Suppressor macrophage treated with lipopolysaccharide for 1 hour (primary cell): ENCODE measurements at places on chromosomes 13 and 19.

- DNase-seq, result peak; percentile 85
These were observed 5.2 kb downstream of the LCP1 start for GRCh38 chr13:46176756-46177155.

- no peak for DNase-seq
These were observed 1.9 kb upstream of the SLITRK1 start for GRCh38 chr13:83884141-83884540.

DNA sequence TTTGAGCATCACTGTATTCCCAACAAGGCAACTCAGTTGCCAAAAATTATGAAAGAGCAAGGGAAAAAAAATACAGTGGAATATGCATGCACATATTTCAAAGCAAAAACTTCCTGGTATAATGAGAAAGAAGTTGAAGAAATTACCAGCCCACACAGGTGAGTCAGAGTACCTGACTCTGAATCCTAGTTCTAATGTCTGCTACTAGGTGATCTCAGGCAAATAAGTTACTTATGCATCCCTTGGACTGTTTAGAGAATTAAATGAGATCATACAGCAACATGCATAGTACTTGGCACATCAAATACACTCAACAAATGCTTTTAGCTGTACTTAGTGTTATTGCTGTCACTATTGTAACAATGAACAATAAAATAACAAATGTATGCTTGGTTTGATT is 144.9 kb downstream of the MIPEP start:
- no peak for DNase-seq

DNA sequence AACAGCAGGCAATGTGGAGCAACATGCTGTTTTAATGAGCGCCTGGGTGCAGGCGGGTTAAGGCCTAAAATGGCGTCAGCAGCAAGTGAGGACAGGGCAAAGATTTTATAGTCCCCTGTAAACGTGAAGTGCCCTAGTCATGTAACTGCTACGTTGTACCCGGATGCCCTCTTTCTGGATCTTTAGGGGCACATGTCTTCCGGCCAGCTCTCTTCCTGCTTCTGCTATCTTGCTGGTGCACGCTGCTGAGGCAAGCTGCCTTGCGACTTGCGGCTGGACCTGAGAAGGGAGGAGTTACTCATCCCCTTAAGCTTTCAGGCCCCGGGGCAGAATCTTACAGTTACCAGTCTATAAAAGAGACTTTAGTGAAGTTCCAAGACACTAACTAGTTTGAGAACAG is 303.6 kb upstream of the DACH1 start:
- DNase-seq, result no peak

DNA sequence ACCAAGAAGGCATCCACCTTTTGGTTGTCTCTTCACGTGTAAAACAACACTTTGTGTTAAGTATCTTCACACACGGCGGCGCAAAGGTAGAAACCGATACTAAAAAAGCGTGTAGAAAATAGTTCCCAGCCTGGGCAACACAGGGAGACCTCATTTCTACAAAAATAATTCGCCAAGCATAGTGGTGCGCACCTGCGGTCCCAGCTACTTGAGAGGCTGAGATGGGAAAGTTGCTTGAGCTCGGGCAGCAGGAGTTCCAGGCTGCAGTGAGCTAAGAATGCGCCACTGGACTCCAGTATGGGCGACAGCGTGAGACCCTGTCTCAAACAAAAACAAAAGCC is 573 bp upstream of the ERCC5 start:
- DNase-seq, result no peak

- no peak for DNase-seq
These were observed 20.8 kb downstream of the MBNL2 start for GRCh38 chr13:97242755-97243497.

GRCh38 chr13:100138859-100139491 is 50.1 kb downstream of the PCCA start:
- DNase-seq, result no peak

DNA sequence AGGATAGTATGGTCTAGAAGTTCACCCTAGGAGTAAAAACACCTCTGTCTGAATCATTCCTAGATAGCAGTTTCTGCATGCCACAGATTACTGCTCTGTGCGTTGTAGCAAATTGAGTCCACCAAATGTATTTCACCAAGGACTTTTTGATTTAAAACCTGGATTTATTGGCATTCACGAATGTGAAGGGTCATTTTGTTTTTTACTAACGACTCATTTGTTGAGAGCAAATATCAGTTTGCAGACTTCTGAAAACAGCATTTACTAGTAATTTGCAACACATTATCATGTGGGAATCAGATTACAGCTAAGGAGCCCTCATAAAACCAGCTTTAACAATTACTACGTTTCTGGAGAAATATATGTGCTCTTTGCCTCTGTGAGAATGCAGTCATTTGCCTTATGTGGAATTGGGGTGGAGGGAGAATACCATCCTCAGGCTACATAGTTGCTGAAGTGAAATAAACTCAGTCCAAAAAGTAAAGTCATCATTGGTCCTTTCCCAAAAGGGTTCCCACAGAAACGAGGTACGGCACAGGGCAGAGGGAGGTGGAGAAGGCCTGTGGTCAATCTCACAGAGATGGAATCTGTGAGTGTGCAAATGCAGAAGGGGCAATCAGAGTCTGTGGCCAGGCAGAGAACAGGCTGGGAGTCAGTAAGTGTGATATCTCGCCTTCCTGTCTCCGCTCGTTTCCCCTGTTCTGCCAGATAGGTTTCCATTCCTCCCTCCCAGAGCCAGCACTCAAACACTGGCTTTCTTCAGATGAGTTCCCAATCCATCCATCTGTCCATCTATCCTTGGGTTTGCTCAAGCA is 63.1 kb downstream of the DLEU7 start:
- no peak for DNase-seq

- DNase-seq, result peak; percentile 38
These were observed 56.9 kb downstream of the EDNRB start for GRCh38 chr13:77861741-77862140.

- DNase-seq, result no peak
These were observed 21.0 kb downstream of the LMO7 start for GRCh38 chr13:75657111-75657510.

DNA sequence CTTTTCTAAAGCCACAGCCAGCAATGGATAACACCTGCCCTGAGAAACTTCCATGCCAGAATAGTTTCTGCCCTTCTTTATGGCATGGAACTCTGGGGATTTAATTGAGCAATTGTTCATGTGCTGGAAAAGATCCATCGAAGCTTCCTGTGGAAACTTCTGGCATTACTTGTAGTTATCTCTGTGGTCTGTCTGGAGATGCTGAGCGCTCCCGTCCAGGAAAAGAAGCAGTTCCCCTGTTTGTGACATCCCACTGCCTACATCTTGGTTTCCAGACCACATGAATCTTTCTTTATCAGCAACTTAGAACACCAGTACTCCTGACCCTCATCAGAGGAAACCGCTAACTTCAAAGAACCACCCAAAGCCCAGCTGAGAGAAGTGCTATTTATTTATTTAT is 24.6 kb downstream of the FLT1 start:
- DNase-seq, result peak; percentile 31

DNA sequence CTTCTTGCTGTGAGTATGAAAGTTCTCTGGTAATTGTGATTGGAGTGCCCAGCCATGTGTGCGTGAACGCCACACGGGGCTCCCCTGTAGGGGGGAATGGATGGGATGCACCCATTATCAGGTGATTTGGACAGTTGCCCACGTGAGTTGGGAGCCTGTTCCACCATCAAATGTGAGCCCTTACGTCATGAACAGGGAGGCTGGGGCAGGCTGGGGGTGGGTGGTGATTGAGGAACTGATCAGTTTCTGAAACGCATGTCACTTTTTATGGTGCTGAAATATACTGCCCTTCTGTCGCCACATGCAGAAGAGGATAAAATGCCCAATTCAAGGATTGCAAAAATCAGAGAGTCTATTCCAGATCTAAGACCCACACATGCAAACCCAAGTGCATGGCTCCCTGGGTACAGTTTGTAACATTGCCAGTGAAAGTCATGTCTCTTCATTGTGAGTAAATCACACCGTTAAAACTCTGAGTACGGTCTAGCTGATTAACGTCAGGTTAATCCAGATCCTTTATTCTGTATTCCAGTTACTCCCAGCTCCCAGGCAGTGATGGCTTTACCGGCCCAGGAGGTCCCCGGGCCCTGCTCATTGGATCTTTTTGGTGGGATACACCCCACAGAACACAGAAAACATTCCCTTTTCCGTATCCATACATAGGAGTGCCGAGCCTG is 90.2 kb downstream of the RAB20 start:
- peak; percentile 68 for DNase-seq

GRCh38 chr19:40337594-40337993 is 10.6 kb downstream of the C19orf47 start:
- no peak for DNase-seq

- DNase-seq, result peak; percentile 65
These were observed 1.4 kb upstream of the RAVER1 start for GRCh38 chr19:10334588-10335351.

GRCh38 chr13:32309312-32310133 is 5.6 kb downstream of the ZAR1L start:
- DNase-seq, result peak; percentile 28

DNA sequence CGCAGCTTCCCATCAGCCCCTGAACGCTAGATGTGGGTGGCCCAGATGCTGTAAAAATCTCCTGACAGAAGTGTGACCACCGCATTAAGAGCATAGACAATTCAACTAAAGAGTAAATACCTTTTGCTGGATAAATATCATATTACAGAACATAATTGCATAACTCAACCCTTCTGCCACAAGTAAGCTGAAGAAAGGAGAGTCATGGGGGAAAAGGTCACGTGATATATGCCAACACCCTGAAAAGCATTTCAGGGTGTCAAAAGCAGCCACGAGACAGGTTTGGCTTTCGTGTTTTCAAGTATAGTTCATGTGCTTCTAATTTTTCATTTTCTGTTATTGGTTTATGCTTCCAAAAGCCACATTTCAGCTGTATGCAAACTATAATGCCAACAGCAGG is 71.3 kb downstream of the LHFPL6 start:
- no peak for DNase-seq

- no peak for DNase-seq
These were observed 67.0 kb downstream of the ABCC4 start for GRCh38 chr13:95234242-95234641.

GRCh38 chr13:107563099-107563925 is 652.0 kb downstream of the LIG4 start:
- no peak for DNase-seq

DNA sequence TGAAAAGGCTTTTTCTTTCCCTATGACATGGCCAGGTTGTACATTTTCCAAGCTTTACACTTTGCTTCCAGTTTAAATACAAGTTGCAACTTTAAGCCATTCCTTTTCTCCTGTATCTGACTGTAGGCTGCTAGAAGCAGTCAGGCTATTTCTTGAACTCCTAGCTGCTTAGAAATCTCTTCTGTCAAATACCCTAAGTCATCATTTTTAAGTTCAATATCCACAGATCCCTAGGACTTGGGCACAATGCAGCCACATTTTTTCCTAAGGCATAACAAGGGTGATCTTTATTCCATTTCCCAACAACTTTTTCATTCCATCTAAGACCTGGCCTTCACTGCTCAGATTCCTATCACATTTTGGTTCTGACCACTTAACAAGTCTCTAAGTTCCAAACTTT is 142.7 kb upstream of the TUBA3C start:
- no peak for DNase-seq

- peak; percentile 93 for DNase-seq
These were observed 1.5 kb downstream of the ZMYM2 start for GRCh38 chr13:19959831-19960652.

- DNase-seq, result no peak
These were observed 1449.8 kb upstream of the MIR17HG start for GRCh38 chr13:89897681-89898080.

GRCh38 chr13:58827904-58828303 is 1196.4 kb downstream of the PCDH17 start:
- no peak for DNase-seq

DNA sequence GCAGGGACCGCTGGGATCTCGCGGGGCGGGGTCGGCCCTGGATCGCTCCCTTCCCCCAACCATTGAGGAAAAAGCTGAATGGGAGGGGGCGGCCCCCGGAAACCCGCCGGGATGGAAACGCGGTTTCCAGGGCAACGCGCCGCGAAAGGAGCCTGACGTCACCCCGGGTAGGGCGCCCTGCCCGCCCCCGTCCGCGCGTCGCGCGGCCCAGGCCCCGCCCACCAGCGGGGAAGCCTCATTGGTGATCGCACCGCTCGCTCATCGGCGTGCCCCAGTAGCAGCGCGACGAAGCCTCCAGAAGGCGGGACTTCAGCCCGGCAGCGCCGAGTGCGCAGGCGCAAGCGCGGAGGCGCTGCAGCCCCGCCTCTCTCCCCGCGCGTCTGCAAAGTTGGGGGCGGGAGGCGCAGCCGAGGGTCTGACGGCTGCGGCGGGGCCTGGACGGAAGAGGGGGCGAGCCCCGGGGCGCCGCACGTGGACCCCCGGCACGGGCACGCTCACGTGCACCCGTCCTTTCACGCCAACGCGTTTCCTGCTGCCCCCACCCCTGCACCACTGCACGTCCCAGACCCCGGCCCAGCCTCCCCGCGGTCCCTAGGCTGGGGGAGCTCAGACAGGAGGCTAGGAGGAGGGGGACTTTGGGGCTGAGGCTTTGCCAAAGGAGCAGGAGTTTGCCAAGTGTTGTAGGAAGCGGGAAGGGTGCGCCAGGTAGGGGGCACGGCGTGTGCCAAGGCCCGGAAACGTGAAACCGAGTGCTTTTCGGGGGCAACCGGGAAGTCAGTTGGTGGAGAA is 8.2 kb upstream of the CIRBP start:
- DNase-seq, result peak; percentile 99

DNA sequence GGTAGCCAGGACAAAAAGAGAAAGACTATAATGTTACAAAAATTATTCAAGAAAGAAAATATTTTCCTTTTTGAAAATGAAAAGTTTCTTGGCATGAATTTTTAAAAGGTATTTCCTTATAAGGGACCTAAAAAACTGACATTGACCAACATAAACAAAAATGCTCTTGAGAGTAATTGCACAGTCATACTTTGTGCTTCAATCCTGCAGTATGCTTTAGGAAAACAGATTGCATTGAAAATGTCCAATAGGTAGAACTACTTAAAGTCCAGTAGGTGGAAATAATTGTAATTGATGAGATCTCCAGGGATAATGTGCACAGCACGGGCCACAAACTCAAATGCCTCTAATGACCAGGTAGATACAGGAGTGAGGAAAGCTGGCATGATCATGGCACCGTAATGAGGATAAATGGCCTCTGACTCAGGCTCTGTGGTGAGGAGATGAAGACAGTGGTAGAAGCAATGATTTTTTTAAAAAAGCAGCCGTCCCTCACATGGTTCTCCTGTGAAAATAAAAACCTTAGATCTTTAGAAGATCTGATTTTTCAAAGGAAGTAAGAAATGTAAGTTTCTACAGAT is 278.0 kb downstream of the ITGBL1 start:
- no peak for DNase-seq

DNA sequence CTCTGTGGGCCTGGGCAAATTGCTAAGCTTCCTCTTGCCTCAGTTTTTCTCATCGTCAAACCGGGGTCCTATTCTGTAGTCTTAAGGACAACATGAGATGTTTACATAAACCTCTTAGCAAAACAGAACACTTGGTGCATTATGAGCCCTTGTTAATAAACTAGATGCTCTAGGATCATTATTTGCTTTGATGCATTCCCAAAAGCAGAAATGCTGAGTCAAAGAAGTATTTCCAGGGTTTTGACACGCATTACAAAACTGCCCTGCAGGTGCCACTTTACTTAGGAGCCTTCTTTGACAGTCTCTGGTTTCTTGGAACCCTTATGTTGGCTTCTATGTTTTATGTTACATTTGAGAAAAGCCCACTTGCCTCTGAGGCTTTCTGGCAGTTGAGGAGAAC is 12.1 kb downstream of the AKAP11 start:
- no peak for DNase-seq

GRCh38 chr13:80921541-80921940 is 580.6 kb upstream of the SPRY2 start:
- DNase-seq, result no peak
